AG09319 (cell line): ENCODE measurements at places on chromosomes 7 and 10.

GRCh38 chr7:63998549-63998948, at the start of gene ZNF722:
Gene ZNF722 (plus strand): TSS chr7:63998849. CDS start chr7:63998962, 113 bp downstream.
- DNase-seq = no peak

- no peak for DNase-seq
Observed at GRCh38 chr7:123624527-123625183, 23.0 kb downstream of the ASB15 start.

DNA sequence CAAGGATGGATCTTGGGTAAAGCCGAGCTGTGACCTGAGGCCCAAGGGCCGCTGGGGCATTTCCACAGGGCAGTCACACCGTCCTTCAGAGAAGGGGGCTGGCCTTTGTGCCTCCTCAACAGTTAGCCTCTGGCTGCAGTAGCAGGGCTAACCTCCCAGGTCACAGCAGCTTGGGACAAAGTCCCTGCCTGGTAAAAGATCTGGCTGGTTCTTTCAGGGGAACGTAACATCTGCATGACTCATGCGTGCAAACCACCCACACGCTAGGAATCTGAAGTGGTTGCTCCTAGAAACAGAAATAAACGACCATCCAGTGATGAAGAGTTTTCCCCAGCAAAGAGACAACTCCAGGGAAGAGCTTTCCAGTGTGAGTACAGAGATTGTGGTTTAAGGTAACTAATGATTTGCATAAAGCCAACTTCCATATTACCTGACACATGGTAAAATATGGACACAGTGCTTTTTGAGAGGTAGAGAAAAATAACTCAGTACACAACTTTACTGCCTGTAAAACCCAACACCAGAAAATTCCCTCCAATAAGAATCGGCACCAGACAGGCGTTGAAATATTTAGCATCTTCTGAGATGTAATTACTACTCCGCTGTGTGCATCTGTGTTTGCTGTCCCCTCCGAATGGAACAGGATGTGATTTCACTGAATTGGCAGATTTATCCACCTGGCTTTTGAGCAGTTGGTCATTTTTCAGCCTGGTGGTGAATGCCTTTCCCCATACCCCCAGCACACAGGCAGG, 84.9 kb upstream of the ADRB1 start:
- DNase-seq = peak; percentile 69

- no peak for DNase-seq
Observed at GRCh38 chr7:101804967-101805366, 12.5 kb upstream of the CUX1 start.

- DNase-seq = no peak
Observed at GRCh38 chr7:125773113-125773785, 843.6 kb upstream of the POT1 start.

GRCh38 chr10:130711072-130711471, 574.9 kb downstream of the GLRX3 start:
- no peak for DNase-seq

DNA sequence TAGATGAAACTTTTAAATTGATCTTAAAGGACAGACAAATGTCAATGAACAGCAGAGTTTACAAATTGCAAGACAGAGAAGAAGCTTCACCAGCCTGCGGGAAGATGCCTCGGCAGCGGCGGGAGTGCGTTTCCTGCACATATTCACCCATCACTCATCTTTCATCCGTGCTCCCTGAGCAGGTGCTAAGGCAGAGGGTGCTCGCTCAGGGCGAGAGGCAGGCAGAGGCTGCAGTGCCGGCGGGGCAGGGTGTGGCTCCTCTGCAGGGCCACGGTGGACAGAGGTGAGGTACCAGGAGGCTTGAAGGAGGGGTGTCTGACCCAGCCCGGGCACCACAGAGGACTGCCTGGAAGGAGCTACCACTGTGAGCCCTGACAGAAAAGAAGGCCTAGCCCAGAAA, 155.2 kb upstream of the PPP2R2D start:
- DNase-seq = no peak

DNA sequence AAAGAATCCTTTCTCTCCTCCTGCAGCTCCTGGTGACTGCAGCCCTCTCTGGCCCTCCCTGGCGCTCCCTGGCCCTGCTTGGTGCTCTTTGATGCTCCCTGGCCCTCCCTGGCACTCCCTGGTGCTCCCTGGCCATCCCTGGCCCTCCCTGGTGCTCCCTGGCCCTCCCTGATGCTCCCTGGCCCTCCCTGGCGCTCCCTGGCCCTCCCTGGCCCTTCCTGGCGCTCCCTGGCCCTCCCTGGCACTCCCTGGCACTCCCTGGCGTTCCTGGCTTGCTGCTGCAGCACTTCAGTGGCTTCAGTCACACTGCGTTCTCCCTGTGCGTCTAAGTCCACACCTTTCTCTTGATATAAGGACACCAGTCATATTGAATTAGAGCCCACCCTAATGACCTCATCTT, 15.2 kb upstream of the FGFR2 start:
- no peak for DNase-seq
